HCT116 (cell line): ENCODE measurements at places on chromosomes 7 and 10.
A peak's percentile ranks its signal among the peaks of the same experiment; 100 is the strongest.

DNA sequence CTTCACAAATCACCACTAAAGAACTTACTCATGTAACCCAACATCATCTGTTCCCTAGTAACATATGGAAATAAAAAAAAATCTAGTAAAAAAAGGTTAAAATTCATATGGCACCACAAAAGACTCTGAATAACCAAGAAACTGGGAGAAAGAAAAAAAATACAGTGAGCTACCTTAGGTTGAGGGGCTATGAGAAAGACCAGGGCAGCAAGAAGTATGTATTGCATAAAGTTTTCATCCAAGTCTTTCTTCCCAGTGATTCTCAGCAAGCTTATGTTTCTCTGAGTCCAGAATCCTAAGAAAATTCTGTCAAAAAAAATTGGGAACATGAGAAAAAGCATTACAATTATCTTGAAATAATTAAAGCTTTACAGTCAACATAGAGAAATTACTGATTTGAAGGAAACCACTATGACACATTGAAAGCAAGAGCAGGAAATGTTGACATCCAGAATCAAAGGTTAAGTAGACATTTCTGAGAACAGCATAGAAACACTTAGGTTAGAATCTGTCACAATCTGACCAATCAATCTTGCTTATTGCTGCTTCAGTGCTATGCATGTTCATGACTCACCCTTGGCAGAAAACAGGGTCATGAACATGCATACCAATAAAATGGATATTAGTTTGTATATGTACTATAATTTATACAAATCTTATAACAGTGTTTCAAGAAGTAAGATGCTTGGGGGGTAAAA is 494.0 kb upstream of the POT1 start:
- DNase-seq, result no peak

DNA sequence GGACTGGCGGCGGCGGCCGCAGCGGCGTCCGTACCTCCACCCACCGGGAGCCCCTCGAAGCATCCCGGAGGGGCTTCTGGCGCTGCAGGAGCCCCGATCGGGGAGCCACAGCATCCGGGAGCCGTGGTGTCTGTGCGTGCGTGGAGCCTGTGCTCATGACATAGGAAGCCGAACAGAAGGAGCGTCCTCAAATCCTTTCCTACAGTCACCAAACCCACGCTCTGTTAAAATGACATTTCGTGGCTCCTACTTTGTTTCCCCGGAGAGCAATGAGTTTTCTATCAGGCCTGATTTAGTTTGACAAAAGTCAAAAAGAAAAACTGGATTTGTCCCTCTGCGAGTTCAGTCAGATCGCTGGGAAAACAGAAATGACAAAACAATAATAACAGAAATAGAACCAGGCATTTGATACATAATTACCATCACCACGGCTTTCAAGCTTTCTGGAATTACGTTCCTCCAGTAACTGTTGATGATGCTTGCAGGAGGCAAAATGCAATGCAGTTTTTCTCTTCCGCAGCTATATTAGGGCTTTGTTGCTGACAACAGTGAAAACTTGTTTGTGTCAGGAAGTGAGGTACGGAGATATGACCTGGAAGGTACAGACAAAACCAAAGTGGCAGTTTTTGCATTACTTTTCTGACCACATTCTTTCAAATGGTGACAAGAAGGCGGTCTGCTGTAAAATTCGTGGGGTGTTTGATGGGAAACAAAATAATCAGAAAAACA is 219.3 kb upstream of the MKLN1 start:
- no peak for DNase-seq

DNA sequence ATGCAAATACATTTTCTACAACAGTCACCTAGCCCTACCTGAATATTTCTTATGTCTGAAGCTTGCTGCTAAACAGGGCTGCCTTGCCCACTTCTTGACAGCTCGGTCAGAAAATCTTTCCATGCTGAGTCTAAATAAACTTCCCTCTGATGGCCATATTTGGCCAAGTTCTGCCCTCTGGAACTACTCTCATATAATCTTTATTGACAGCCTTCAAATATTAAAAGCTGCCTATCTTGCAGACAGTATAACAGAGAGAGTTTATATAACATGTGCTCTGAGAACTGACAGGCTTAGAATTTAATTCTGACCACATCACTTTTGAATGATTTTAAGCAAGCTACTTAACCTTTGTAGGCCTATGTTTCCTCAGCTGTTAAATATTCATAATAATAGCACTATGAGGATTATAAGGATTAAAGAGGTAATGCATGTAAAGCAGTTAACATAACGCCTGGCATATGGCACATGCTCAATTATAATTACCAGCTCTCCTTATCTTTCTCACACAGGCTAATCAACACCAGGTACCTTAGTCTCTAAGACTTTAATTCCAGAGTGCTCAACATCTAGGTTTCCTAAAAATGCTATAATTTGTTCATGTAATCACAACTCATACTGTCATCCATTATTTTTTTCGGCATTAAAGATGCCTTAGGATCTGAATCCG is 334.1 kb downstream of the HPSE2 start:
- no peak for DNase-seq

DNA sequence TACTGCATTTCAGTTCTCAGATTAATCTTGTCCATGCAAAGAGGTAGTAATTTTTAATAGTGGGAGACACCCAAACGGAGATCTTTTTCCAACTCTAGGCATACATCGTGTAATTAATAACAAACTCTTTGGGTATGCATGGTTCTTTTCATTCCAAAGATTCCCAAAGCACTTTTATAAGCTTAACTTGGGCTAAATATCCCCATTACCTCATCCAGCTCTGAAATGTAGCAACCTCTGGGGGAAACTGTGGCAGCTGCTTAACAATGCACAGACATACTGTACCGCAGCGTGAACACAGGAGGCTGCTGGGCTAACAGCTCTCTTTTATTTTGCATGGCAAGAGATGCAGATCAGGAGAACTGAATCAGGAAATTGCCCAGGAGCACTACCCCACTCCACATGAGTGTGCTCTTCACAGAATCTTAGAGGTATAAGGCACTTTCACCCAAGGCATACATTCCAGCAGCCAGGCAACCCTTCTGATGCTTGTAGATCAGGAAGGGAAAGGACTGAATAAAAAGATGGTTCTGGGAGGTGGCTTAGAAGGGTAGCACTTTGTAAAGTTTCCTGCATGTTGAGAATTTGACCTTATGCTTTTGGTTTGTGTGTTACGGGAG is 114.4 kb upstream of the GLI3 start:
- no peak for DNase-seq

GRCh38 chr10:96501985-96502384 is 11.7 kb downstream of the TLL2 start:
- peak; percentile 79 for DNase-seq

DNA sequence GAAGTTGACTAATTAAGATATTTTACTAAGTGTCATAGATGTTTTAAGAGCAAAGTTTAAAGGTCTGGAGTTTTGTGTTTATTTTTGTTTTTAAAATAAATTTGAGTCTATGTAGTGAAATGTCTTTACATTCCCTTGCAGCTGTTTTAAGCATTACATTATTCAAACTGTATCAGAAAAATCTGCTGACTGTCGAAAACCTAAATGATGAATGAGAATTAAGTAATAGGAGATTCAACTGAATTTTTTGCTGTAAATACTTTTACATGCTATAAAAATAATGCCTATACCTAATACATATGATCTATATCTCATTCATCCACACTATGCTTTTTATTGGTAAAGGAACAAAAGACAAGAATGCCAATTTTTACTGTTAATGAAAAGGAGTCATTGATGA is 227.2 kb downstream of the CSTF2T start:
- DNase-seq, result no peak

- no peak for DNase-seq
These were observed 589 bp upstream of the ZFAND4 start for GRCh38 chr10:45673074-45673648.

- DNase-seq, result peak; percentile 12
These were observed 31.9 kb upstream of the AGBL3 start for GRCh38 chr7:134954197-134955082.

GRCh38 chr10:11533328-11533781 is 78.1 kb downstream of the USP6NL start:
- DNase-seq, result no peak

DNA sequence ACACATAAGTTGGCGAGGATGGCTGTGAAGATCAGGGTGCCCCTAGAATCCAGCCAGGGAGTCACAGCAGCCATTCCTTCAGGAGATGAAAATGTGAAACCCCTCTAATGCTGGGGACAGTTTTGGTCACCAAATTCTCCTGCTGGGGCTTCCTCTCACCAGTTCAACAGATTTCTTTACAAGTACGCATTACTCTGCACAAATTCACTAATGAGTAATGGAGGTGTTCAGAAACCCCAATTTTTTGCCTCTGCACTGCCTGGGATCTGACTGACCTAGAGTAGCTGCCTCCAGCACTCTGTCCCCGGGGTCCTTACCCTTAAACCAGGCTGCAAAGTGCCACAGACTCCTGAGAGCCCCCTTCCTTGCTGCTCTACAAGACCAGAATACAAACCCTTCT is 16.1 kb downstream of the TRPV5 start:
- no peak for DNase-seq

DNA sequence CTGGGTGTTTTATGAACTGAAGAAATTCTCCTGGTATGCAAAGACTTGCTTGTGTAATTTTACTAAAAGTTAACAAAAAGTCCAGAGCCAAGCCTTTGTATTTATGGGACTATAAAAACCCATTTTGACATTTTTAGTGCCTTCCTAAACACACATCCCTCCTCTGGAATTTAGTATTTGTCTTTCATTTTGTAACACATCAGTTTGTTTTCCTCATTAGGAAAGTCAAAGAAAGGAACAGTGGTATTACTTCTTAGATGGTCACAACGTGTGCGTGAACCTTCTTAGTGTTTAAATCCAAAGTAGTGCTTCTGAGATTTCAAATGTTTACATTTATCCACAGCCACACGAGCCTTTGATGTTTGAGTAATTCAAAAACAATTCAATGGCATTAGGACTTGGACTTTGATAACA is 103.2 kb upstream of the TMEM106B start:
- no peak for DNase-seq

DNA sequence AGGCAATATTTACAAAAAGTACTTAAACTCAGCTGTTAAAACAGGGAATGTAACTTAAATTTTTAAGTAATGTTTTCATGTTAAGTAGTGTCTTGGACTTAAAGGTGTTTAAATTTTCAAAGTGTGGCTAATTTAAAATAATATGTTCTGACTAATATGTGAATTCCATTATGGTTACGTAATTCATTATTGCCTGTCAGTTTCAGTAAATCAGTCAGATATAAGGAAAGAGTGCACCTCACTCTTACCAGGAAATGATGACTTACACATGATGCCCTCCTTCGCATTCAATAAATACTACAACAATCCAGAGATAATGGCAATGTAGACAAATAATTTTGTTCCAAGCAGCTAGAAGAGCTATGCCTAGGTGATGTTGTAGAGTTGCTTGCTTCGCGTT is 69.0 kb upstream of the WNT16 start:
- no peak for DNase-seq

- no peak for DNase-seq
These were observed 17.6 kb downstream of the GLI3 start for GRCh38 chr7:42219447-42219846.
